ENCODE measurements at places on chromosomes 6 and 20.

- DNase-seq, result no peak
Measured at GRCh38 chr6:15502446-15503345, 160.1 kb downstream of the DTNBP1 start.

DNA sequence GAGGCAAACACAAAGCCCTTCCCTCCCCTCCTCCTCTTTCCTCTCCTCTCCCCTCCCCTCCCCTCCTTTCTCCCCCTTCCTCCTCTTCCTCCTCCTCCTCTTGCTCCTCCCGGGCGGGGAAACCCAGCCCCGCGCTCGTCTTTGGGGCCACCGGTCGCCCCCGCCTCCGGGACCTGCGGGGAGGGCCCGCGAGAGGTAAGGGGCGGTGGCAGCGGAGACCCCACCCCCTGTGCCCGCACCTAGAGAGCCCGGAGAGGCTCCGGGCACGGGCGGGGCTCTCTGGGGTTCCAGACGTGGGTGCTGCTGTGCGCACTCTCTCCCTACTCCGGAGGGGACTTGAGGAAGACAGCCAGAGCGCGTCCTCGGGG, at the start of gene RIN2:
TSS of gene RIN2 (plus strand) at position 126 of the 368 bp plus-strand sequence. CDS start 131,344 bp downstream, outside the sequence.
- DNase-seq, result no peak

DNA sequence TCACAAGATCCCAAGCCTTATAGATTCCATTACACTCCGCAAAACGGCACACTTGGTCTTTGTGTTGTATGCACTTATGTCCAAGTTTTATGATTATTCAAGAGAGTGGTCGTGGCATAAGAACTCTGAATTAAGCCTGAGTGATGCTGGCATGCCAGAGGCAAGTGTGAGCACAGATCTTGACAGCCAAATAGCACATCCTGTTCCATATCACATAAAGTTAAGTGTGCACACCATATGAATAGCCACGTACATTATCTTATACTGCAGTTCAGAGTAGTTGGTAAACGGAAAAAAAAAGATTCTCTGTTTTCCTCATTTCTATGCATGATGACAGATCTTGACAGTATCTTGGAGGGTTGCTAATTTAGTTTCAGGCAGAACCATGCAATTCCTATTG, 727.3 kb upstream of the FLRT3 start:
- no peak for DNase-seq

DNA sequence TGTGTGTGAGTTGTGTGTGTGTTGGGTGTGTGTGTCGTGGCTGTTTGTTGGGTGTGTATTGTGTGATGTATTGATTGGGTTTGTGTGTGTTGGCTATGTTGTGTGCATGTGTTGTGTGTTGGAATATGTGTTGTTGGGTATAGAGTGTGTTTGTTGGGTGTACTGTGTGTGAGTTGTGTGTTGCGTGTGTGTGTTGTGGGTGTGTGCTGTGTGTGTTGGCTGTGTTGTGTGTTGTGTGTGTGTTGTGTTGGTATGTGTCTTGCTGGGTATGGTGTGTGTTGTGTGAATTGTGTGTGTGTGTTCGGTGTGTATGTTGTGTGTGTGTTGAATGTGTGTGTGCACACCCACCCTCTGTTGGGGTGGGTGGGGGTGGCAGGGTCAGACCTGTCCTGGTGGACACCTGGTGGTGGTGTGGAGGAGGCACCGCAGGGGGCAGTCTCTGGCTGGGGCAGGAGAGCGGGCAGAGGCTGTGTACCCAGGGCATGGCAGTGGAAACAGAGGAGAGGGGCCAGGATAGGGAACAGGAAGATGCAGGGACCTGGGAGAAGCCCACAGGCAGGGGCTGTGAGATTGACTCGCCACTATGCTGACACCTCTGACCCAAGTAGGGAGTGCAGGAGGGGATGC, 25.5 kb upstream of the PXDC1 start:
- no peak for DNase-seq

- DNase-seq, result peak; percentile 42
Measured at GRCh38 chr20:5844063-5844681, 94.0 kb downstream of the SHLD1 start.

GRCh38 chr20:61254881-61255626, 3.0 kb downstream of the CDH4 start:
- DNase-seq, result peak; percentile 33

DNA sequence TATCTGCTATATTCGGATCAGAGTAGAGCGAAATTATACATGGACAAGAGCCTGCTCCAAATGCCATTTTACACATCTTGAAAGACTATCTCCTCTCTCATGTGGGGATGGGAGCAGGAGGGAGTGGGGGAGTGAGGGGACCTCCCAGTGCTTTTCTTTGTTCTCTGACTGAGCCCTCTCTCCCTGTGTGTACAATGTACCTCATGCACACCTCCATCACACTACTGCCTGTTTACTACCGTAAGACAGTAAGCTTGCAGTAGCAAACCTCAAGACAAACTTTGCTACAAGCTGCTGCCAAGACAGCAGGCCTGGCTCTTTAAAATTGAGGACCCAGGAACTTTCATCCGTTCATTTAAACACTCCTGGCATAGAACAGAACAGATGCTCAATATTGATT, 7.2 kb downstream of the NHSL1 start:
- no peak for DNase-seq

- peak; percentile 78 for DNase-seq
Measured at GRCh38 chr6:109073344-109074132, 21.1 kb downstream of the SESN1 start.

DNA sequence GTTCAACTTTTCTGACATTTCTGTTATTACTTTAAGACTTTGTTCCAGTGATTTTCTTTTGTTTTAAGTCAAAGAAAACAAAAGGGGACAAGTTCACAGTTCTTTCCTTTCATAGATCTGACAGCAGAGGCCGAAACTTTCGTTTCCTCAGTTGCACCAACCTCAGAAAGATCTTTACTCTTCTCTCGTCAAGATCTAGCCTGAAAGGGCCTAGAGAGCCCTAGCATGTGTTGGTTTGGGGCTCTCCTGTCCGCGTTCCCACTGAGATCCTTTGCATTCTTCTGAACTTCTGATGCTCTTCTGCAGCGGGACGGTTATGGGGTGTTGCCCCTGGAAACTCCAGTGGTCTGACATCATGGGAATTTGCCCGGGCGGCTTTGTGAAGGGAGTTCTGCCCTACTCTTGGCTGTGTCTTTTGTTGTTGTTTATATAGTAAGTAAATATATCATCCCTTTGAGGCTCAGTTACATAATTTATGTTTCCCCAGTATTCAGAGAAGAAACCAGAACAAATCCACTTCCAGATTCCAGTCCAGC, 129.1 kb downstream of the SASH1 start:
- DNase-seq, result peak; percentile 67

- DNase-seq, result peak; percentile 72
Measured at GRCh38 chr6:125357515-125358256, 55.9 kb upstream of the HDDC2 start.

DNA sequence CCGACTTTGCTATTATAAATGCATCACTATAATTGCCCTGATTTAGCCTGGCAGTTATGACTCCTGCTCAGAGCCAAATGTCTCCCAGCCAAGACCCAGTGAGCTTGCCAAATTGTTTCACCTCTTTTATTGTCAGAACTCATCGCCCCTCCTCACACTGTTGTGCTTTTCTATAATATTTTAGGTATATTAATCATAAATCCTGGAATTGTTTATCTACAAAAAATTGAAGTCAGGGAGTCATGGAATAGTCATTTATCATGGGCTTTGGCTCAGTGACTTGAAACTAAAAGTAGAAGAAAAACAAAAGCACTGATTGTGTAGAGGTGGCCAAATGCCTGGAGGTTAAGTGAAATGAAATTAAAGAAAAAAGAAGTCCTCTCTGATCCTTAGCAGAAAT, 85.6 kb downstream of the PFDN4 start:
- no peak for DNase-seq

- DNase-seq, result no peak
Measured at GRCh38 chr6:108106261-108106660, 31.7 kb upstream of the OSTM1 start.

DNA sequence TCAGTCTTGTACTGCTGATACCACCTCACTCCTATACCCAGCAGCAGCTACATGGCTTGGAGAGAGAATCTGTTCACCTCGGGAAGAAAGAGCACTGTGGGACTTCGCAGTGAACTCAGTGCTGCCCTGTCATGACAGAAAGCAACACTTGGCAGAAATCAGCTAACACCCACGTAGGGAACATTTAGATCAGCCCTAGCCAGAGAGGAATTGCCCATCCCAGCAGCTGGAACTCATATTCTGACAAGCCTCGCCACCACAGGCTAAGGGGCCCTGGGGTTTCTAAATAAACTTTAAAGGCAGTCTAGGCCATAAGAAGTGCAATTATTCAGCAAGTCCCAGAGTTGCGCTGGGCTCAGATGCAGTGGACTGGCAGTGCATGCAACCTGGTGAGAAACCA, 1266.8 kb downstream of the GRIK2 start:
- no peak for DNase-seq

- peak; percentile 7 for DNase-seq
Measured at GRCh38 chr20:16821211-16822089, 73.3 kb downstream of the OTOR start.

DNA sequence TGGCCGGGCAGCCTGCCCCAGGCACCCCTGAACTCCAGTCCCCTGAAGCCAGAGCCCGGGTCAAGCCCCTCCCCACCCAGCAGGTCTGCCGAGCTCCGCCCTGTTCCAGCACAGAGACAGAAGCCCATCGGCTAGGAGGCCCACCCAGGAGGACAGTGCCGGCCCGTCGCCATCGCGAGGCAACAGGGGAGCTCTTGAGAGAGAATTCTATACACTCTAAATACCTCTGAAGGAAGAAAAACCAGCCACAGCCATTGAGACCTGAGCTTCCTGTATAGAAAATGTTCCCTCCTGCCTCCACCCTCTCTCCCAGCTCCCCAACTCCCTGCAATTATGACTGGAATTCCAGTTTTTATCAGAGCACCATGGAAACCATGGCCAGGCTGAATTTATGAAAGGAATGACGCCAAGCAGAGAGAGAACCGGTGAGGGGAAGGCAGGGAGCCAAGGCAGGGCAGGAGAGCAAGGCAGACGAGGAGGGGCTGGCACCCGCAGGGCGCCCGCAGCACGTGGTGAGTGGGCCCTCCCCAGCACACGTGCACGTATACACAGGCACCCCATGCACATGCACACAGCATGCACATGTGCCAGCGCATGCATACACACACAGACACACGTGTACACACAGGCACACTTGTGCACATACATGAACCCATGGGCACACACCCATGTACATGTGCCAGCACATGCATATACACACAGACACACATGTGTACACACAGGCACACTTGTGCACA, 27.6 kb upstream of the MRGBP start:
- peak; percentile 27 for DNase-seq

DNA sequence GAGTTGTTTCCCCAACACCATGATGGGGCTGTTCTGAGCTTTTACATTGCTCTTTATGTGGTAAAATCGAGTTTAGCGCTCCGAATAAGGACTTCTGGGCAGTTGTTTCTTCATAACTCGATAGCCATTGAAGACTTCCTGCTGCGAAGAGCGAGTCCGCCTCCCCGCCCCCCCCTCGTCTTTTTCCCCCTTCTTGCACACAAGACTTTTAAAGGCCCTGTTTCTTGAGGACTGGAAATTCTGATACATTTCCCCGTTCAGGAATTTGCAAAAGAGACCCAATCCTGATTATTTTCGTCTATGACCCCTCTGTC, 1.5 kb upstream of the CITED2 start:
- DNase-seq, result peak; percentile 77

DNA sequence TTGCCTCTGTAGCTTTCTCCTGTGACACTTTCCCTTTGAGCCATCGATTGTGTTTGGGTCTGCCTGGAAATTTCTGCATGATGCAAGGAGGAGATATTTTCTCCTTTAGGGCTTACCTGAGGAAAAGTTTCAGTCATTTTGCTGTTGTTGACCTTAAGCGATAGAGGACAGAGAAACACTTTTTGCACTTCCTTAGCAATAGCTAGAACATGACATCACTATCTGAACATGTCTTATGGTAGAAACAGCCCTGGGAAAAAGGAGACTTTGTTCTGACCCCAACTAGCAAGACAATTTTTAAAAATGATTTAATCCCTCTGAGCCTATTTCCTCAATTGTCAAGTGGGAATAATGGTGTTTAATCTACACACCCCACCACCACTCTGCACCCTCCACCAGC, 9.7 kb upstream of the FILIP1 start:
- peak; percentile 33 for DNase-seq

DNA sequence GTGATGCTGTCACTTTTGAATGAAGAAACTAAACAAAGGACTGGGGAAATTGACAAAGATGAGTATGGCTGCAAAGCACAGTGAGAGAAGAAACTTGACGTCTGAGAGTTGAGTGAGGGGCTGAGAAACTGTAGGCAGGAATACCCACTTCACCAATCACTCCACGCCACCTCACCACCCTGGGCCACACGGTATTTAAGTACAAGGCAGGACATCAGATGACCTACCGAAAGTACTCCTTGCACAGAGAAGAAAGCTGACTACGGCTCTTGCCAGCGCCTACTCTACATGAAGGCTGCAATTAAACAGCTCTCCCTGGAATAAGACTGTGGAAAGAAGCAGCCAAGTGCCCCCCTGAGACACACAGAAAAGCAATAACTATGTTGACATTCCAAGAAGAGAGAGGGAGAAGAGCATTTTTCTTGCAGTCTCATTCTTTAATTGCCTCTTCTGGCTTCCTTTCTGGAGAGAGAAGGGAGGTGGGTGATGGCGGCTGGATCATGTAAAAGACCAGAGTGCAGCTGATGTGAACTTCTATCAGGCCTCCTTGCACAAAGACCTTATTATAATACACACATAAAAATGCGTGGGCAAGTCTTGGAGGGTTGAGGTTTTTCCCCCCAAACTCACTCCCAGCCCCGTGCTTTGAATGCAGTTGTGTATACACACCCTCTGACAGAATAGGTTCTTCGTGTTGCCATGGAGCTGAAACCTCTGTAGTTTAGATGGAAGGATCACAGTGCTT, 44.6 kb downstream of the HIVEP2 start:
- peak; percentile 53 for DNase-seq

GRCh38 chr6:142947714-142948480, 2.9 kb upstream of the HIVEP2 start:
- no peak for DNase-seq

- no peak for DNase-seq
Measured at GRCh38 chr20:42261766-42262270, 643.6 kb upstream of the CHD6 start.

DNA sequence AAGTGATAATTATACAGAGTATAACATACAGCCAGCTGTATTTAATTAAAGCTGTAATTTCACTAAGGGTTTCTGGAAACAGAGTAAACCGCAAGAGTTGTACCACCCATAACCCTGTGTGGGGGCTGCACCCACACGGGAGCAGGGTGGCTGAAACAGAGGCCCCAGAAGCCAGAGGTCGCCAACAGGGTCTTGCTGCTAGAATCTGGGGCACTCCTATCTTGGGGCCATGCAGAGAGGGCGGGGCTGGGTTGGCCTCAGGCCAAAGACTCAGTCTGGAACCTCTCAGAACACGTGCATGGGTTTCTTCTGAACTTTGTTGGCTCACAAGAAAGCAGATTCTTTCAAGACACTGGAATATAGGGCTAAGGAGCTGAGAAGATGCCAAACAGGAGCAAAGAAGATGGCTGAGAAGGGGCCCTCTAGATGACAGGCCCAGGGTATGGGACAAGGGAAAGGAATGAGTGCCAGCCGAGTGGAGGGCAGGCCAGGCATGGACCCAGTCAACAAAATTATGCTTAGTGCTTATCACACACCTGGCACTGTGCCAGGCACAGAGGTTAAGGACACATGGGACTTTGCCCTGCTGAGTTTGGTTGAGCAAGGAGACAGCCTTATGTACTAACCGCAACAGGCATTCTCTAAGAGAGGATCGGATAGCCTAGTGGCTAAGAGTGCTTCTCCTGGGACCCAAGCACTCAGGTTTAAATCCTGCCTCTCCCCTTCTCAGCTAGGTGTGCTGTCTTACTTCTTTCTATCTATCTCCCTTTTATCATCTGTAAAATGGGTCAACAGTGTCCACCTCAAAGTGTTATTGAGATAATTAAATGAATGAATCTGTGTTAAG, 96.6 kb upstream of the FOXP4 start:
- peak; percentile 32 for DNase-seq

GRCh38 chr20:2469991-2470422, 582 bp downstream of the SNRPB start:
- DNase-seq, result peak; percentile 49

Data from astrocyte of the spinal cord (primary cell).